SW480 (cell line): ENCODE measurements at places on chromosomes 16 and 17.

DNA sequence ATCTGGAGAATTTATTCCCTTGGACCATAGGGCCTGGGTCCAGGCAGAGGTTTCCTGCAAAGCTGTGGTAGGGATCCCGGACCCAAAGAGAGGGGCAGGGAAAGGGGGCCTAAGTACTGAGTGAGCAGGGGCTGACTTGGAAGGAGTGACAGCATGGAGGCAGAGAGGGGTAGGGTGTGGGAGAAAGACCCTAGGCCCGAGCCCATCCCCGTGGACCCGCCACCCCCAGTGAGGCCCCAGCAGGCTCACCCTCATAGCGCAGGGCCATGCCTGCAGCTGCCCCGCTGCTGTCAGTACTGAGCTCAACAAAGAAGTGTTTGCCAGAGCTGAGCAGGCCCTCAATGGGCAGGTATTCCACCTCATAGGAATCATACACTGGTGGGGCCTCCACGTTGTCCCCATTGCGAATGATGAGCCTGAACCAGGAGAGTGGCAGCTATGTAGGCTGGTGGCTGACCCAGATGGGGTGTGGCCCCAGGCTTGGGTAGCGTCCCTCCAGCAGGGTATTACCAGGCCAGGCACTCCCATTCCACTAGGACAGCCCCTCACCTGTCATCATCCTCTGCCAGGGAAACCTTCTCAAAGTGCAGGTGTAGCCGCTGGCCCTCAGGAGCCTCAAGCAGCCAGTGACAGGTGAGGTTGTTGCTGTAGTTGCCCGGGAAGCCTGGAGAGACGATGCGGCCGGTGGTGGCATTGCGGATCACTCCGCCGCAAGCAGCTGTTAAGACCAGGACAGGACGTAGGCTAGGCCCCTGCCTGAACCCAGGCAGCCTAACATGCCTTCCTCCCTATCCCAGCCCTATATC, 9.1 kb upstream of the PHF12 start:
- no peak for DNase-seq

DNA sequence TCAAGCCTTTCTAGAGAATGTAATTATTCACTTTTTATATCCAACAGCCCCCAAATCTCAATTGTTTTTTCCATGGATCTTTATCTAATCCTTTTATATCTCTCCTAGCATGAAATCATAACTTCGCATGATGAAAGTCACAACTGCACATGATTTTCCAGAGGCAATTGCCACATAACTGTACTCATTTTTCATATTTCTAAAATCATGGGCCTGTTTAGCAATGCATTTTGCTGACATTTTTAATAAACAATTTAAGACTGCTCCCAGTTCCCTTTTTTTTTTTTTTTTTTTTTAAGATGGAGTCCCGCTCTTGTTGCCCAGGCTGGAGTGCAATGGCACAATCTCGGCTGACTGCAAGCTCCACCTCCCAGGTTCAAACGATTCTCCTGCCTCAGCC, 83.5 kb downstream of the VMP1 start:
- DNase-seq, result no peak

DNA sequence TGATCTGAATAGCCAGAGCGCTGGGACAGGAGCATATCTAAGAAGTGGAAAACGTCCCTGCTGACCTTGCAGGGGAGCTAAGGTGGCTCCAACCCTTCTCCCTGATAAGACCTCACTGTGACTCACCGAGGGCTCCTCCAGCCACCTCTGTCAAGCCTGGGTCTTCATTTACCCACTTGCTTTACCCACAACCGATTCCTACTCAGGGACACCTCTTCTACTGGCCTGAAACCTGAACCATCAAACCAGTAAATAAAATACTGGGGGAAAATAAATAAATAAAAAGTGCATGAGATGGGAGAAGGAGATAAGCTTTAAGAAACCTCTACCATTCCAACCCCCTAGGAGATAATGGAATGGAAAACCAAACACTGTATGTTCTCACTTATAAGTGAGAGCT, 80.2 kb upstream of the ALOX12 start:
- DNase-seq, result no peak

DNA sequence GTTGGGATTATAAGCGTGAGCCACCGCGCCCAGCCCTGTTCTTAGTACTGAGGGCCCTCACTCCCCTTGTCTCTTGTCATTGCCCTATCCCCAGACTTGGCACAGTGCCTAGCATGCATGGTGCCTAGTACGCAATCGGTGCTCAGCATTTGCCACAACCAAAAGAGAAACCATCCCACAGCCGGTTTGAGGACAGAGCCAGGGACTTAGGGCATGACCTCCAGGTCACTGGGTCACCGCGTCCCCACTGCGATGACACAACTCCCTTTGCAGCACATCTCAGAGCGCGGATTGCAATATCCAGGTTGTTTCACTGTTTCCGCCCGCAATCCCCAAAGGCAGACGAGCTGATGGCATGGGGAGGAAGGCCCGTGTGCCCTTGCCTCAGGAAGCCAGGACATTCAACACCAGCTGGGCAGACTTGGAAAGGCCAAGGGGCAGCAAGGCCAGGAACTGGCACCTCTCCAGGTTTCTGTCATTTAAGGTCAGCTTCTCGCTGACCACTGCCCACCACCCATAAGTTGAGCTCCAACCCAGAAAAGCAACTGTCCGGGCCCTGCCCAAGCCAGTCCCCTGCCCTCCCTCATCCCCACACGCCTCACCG, 274.5 kb downstream of the MRTFB start:
- no peak for DNase-seq

GRCh38 chr17:40418428-40418706, 671 bp upstream of the TOP2A start:
- no peak for DNase-seq

- DNase-seq, result no peak
Observed at GRCh38 chr16:71460236-71460635, 1.8 kb downstream of the ZNF23 start.
